ENCODE measurements at places on chromosomes 2 and 18.

- peak; percentile 74 for DNase-seq
These were observed at the start of gene DES for GRCh38 chr2:219418155-219419011. Gene DES (plus strand): TSS chr2:219418377. CDS start chr2:219418463, 86 bp downstream.

GRCh38 chr2:206713746-206714145, 4.5 kb downstream of the DYTN start:
- DNase-seq: no peak

DNA sequence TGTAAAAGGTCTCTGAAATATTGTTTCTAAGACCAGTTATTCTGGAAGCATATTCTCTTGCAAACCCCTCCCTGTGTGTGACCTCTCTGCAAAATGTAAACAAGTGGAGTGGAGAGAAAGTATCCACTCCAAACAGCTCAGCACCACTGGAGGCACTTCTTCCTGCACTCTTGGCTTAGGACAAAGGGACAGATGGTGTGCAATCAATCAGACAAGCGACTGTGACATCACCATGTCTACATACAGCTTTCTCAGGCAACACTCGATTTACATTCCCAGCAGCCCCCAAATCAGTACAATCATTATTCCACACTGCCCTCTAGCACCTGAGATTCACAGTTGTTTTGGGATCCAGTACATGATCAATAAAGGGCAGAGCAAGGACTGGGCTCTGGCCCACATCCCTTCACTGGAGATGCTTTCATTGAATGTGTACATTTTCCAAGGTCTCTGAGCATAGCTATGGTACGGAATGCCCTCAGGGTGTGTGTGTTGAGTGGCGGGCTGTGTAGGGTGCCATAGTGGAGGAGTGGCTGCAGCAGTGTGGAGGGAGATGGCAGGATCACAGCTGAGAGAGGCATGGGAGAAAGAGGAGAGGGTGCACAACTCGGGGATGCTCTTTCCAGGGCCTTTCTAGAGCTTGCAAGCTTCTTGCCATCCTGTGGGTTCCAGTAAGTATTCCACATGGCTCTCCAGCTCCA, 311.8 kb upstream of the ST6GAL2 start:
- no peak for DNase-seq

DNA sequence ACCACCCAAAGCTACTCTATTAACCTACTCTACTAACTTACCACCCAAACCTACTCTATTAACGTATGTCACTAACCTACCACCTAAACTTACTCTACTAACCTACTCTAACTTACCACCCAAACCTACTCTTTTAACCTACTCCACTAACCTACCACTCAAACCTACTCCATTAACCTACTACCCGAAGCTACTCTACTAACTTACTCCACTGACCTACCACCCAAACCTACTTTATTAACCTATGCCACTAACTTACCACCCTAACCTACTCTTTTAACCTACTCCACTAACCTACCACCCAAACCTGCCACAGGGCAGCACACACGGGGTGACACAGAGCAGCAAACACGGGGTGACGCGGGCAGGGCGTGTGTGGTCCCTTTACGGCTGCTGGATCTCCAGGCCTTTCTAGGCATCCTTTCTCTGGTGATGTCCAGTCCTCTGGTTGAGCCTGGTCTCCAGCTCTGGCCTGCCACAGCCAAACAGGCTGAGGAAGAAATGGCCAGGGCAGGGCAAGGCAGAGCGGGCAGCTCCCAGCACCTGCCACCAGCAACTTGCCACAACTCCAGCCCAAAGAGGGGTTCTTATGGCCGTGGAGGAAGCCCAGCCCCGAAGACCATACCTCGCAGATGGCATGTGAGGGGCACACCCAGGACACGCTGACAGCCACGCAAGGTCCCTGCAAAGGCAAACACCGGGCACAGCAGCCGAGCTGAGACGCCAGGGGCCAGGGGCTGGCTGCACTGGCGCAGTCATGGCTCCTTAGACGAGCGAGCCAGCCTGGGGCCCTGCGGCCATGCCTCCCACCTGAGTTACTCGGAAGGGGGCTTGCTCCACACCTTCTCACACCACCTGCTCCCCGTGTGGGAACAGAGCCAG, 25.7 kb downstream of the PXDN start:
- no peak for DNase-seq

- DNase-seq: peak; percentile 50
These were observed 26.5 kb upstream of the IGFBP2 start for GRCh38 chr2:216606551-216607276.

- DNase-seq: no peak
These were observed 59.0 kb upstream of the LDLRAD4 start for GRCh38 chr18:13159579-13159978.

GRCh38 chr2:234269769-234270204, 219.3 kb downstream of the SPP2 start:
- DNase-seq: no peak

GRCh38 chr2:221293949-221294742, 278.0 kb downstream of the EPHA4 start:
- no peak for DNase-seq

DNA sequence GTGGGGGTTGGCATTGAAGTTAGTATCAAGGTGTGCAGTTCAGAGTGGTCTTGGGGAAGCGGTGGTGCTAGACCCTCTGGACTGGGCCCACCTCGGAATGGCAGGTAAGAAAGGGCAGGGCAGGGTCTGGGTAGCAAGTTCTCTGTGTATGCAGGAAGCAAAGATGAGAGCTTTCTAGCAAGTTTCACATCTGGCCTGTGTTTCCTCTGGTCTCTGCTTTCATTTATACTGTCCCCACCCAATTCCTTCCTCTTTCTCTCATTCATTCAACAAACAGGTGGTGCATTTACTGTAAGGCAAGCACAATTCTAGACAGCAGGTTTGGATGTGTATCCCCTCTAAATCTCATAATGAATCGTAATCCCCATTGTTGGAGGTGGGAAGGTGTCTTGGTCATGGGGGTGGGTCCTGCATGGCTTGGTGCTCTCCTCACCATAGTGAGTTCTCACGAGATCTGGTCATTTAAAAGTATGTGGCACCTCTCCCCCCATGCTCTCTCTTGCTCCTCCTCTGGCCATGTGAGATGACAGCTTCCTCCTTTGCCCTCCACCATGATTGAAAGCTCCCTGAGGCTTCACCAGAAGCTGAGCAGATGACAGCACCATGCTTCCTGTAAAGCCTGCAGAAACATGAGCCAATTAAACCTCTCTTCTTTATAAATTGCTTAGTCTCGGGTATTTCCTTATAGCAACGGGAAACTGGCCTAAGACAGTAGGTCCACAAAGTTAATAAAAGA, 51.8 kb downstream of the PKDCC start:
- no peak for DNase-seq

DNA sequence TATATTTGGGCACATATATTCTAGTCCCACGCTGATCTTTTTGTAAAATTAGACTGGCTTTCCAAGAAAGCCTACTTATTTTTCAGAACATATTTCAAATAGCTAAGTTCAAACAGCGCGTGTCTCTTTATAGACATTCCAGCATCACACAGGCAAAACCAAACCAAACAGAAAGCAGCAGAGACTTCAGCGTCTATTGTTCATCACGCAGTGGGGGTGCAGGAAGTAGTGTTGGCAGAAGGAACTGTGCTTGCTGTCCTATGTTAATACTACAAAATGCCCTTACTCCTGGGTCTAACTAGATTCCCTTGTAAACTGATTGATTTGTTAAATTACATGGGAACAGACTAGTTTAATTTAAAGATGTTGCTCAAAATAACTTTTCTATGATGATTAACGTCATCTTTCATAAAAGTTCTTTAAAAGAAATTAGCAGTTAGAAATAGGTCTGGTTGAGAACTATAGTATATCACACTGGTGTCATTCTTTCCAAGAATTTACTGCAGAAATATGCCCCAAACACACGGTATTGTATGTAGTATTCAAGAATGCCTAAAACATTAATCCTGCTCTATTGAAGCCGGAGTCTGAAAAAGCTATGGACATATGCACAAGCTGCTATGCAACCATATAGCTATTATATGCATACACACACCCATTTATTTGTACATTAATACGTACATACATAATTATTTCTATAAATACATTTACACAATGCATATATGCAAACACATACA, 436.3 kb downstream of the CBLN2 start:
- DNase-seq: no peak

GRCh38 chr18:57004366-57005121, 142.3 kb upstream of the BOD1L2 start:
- no peak for DNase-seq

- DNase-seq: no peak
These were observed 206.4 kb upstream of the SLC39A10 start for GRCh38 chr2:195450552-195451113.

- DNase-seq: no peak
These were observed 4.4 kb downstream of the RAMP1 start for GRCh38 chr2:237863689-237864443.

GRCh38 chr18:75441896-75442295, 14.4 kb upstream of the SMIM21 start:
- DNase-seq: no peak

GRCh38 chr2:157414050-157414449, 29.8 kb downstream of the CYTIP start:
- no peak for DNase-seq

- DNase-seq: no peak
These were observed 14.3 kb downstream of the SPATA3 start for GRCh38 chr2:231010201-231010730.

GRCh38 chr18:55345103-55345950, 242.7 kb downstream of the TCF4 start:
- no peak for DNase-seq

GRCh38 chr2:207403950-207404349, 125.8 kb upstream of the CREB1 start:
- DNase-seq: no peak

DNA sequence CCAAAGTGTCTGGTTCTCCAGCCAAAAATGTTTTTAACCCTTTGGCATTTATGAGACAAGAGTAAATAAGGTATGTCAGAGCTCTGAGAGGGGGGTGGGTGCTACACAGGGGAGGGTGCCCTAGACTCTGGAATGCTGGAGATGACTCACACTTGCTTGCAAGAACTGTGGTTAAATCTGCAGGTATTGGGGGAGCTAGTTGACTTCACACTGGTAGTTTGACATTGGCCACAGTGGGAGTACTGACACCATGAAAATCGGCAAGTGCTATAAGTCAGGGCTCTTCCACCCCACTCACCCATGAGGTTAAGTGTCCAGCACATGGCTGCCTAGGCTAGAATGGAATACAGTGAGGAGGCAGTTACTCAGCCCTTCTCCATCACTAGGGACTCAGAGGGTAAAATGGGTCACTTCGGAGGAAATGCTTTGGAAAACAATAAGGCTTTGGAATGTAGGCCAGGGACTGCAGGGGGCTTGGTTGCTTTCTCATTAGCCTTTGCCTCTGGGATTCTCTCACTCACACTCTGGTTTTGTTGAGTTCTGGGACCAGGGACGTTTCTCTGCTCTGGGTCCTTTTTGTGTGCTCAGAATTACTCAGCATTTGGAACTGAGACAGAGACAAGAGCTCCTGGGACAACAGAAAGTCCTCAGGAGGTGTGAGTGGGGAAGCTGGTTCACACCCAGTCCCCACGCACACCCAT, 91.6 kb downstream of the ACKR3 start:
- no peak for DNase-seq

DNA sequence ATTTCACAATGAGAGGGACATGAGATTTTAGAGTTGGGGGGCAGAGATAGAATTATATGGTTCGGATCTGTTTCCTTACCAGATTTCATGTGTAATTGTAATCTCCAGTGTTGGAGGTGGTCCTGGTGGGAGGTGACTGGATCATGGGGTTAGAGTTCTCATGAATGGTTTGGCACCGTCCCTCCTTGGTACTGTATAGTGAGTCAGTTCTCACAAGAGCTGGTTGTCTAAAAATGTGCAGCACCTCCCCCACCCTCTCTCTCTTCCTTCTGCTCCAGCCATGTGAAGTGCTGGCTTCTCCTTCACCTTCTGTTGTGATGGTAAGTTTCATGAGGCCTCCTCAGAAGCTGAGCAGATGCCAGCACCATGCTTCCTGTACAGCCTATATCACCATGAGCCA, 138.1 kb downstream of the SCG2 start:
- DNase-seq: no peak

DNA sequence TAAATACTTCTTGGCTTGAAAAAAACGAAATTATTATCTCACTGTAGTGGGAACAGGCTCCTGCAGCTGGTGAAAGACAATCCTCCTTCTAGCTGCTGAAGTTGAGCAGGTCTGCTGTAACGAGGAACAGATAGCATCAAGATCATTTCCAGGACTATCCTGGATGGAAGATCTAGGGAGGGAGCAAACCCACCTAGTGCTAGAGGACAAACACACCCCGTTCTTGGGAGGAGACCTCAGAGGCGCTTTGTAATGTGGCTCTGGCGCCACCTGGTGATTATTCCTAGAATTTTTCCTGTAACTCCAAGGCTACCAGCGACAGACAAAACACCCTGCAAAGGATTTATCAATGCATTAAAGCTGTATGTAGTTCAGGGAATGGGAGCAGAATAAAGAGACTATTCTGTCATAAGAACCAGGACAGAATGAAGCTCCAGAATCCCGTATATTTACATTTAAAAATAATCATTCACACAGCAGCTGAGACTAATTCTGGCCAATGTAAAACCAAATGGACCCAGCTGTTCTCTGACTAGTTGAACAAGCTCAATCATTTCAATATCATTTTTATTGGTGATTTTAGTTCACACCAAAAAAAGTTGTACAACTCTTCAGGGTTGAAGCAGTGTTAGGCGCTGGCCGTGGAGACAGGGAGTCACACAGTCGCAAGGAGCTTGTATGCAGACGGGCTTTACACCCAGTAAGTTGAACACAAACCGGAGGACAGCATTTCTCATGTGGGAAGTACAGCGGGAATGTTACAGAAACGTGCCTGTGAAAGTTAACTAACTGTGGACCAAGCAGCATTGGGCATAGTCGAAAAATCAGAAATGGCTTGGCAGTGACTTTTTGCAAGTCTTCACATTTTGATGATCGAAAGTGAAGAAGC, 290.3 kb downstream of the TRIB2 start:
- DNase-seq: peak; percentile 80

- peak; percentile 78 for DNase-seq
These were observed at the start of gene DAW1 for GRCh38 chr2:227871375-227871791. Gene DAW1 (plus strand): TSS chr2:227871631. CDS start chr2:227871690, 59 bp downstream.

GRCh38 chr2:179884193-179884592, 22.8 kb upstream of the ZNF385B start:
- DNase-seq: no peak

DNA sequence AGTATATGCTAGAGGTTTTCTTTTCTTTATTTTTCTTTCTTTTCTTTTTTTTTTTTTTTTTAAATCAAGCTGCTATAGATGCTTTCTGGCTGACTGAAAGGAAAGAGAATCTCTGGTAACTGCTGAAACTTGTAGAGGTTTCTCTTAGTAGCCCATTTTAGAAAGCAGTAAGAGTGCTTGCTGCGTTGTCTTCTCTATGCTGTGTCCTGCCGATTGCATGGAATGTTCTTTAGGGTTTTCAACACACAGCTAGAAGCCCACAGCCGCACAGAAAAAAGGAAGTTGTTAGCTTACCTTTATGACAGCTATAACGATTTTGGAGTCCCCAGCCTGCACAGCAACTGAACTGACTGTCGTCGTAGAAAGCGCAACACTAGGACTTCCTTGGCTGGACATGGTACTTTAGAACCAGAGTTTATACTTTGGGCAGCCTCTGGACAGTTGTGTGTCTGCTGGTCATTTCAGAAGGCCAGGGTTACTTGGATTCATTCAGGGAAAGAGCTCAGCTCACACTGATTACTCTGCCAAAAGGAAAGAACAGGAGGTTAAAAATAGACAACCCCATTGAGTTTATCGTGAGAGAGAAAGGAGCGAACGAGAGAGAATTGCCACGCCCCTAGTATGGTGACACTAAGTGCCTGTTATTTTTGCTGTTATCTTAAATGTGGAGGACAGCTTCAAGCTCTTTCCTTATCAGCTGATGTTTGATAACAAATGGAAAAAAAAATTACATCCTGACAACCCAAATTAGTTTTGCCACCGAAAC, at the start of gene CCDC141:
TSS of gene CCDC141 (minus strand) at position 592 of the 766 bp plus-strand sequence. CDS start at position 396, 196 bp downstream.
- no peak for DNase-seq

GRCh38 chr2:150142561-150142960, 344.9 kb downstream of the RND3 start:
- DNase-seq: no peak
